ENCODE measurements at places on chromosomes 1 and 21.
A peak's percentile ranks its signal among the peaks of the same experiment; 100 is the strongest.

DNA sequence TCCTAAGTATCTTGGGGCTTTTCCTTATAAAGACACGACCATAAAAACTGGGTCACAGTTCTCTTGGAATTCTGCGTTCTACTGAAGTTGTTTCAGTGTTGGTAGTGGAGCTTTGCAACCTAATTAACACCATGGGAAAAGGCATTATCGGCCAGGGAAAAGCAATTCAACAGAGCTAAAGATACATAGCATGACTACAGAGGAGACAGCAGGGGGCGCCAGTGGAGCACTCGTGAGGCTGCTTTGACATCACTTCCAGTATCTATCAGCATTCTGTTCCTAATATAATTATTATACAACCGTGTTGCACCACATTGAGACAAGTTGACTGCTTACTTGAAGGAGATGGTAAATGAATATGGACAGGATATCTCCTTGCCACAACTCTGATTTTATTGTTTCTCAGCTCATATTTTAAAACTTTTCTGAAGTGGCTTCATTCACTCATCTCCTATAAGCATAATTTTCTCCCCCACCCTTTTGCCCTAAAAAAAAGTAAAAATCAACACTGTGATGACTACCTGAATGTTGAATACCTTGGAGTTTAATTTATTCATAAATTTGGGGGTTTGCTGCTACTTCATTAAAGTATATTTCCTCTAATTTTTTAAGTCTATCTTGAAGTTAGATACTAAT, 39.4 kb downstream of the ZP4 start:
- DNase-seq = peak; percentile 65

- no peak for DNase-seq
Observed at GRCh38 chr21:33362044-33362555, 37.3 kb downstream of the IFNAR1 start.

DNA sequence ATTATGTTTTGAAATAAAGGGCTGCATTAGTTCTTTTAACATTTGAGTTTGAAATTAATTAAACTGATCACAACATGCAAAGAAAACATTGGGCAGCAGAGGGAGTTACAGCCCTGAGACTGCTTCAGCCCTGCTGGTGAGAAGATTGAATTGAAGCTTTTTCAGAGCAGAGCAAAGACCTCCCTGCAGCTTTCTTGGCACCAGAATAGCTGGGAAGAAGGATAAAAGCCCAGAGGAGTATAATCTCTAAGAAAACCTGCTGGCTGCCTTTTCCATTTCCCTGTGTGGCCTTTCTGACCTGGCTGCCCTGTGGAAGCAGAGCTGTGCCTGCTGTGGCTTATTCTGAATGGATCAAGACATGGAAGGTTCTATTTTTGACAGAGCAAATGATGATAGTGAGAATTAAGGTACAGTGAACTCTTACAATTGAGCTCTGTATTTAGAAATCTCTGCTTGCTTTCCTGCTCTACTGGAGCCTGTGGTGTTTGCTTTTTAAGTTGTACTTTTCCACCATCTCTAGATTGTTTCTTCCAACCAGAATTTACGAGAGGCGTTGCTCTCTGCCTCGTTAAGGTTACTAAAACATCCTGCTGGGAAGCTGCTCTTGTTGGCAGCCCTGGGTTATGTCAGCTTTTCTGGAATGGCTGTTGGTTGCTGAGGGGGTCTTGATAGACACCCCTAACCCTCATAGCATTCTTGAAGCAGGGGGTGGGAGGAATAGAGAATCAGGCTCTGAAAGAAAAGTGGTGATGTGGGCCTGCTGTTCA, 9.9 kb downstream of the SNRPE start:
- peak; percentile 76 for DNase-seq

GRCh38 chr1:36612121-36612520, 129.4 kb upstream of the CSF3R start:
- no peak for DNase-seq

DNA sequence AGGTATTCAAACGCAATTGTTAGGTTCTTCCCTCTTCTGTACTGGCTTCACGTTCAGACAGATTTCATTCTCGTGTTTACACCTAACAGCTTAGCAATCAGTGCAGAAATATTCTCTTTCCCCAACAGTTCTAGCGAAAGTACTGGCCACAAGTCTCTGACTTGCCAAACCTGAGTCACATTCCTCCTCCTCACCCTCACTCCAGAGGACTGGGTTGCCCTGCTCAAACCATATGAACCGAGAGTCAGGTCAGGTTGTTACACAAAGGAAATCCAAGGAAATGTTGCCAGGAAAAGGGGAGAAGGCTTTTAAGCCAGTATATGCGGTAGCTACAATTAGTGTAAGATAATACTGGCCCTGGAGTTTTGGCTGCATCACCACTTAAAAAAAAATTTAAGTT, 282.5 kb downstream of the RGS7 start:
- no peak for DNase-seq

- no peak for DNase-seq
Observed at GRCh38 chr1:10216090-10216749, 5.8 kb downstream of the KIF1B start.

DNA sequence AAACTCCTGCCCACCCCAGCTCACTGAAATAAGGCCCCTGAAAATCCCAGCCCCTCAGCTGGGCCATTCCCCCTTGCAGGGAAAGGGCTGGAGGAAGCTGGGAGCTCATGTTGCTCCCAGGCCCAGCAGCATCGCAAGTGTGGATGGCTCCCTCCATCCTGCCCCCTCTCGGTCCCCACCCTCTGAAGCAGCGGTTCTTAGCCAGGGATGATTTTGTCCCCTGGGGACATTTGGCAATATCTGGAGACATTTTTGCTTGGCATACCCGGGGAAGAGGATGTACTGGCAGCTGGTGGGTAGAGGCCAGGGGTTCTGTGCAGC, 56.8 kb downstream of the PSMG1 start:
- no peak for DNase-seq

DNA sequence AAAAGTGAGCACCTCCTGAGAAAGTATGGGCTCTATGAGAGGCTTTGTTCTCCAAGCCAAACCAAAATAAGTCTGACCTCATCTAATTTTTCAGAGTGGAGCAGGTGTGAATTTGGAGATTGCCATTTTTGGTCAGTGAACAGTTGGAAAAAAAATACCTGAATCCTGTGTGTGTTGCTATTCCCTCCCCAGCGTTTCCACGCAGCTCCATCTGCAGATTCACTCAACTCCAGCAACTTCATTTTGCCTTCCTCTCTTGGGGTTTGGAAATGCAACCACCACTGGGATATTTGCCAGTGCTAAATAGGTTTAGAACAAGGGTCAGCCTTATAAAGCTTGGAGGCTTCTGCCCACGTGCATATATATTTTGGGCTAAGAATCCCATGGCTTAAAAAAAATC, 11.2 kb downstream of the CASQ2 start:
- DNase-seq = peak; percentile 35

- peak; percentile 87 for DNase-seq
Observed at GRCh38 chr1:107976836-107977235, 11.9 kb upstream of the VAV3 start.

- DNase-seq = no peak
Observed at GRCh38 chr21:45474323-45474950, 67.8 kb downstream of the SLC19A1 start.

DNA sequence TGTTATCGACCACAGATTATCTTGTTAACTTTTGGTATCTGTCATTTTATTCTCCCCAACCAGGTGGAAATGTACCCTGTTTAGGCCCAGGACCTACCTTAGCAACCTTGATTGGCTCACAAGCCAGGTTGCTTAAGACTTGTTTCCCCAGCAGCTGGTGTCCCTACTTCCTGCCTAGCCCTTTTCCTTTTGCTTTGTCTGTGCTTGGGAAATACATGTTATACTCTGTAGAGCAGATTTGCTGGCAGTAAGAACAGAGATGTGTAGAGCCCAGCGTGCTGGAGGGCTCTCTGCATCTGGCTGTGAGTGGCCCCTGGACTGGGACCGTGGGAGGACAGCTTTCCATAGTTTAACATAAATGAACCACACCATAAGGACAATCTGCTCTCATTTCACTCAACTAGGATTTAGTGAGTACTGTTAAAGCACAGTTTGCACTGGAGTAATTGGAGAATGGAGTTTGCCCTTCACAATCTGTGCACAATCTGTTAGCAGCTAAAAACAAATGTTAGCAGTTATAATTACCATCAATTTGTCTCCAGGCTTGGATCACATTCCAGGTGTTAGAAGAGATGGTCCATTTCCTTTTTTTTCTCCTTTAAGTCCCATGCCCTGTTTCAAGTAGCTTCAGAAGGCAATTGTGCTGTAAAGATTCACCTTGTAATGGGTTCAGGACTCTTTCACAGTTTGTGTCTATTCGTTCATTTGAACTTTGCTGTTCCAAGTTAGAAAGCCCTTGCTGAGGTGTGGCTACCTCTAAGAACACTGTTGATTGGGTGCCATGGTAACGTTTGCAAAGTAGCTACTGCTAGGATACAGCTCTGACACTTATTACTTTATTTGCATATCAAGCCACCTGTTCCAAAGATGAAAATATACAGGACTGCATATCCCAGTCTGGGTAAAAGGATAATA, at the start of gene APOBEC4:
Gene APOBEC4 (minus strand): TSS at position 770 of the 915 bp plus-strand sequence. CDS start 4,535 bp downstream, outside the sequence.
- no peak for DNase-seq

Data from fibroblast of upper back skin (primary cell).